ENCODE measurements at places on chromosomes 3 and 15. TPM values are rescaled to one million over a fixed set of nuclear protein-coding genes. Genes with fewer than 3 reads are reported as not detected.
A peak's percentile ranks its signal among the peaks of the same experiment; 100 is the strongest.

GRCh38 chr3:79558943-79559342 lies 208.9 kb downstream of the ROBO1 start:
- no peak overlapping the region for H3K4me3 ChIP-seq
- H3K27ac ChIP-seq = no peak overlapping the region
- no peak for DNase-seq
- H3K27me3 ChIP-seq = no peaks in the 10 kb centered on the region

GOLGA6B gene
- not detected for total RNA-seq

CHRNB4 gene
- total RNA-seq = not detected

GRCh38 chr3:138136201-138136600 lies 4.0 kb upstream of the A4GNT start:
- H3K4me1 ChIP-seq = no peaks in the 10 kb centered on the region
- H3K4me3 ChIP-seq = no peak overlapping the region
- no peaks in the 10 kb centered on the region for H3K27me3 ChIP-seq
- H3K36me3 ChIP-seq = no peaks in the 10 kb centered on the region
- DNase-seq = no peak

- H3K36me3 ChIP-seq = no peaks in the 10 kb centered on the region
- no peaks in the 10 kb centered on the region for H3K27me3 ChIP-seq
- H3K4me3 ChIP-seq = no peak overlapping the region
Measured at GRCh38 chr3:152295806-152296205, 27.1 kb downstream of the MBNL1 start.

MYRIP gene
- total RNA-seq = 1.5 TPM

DNA sequence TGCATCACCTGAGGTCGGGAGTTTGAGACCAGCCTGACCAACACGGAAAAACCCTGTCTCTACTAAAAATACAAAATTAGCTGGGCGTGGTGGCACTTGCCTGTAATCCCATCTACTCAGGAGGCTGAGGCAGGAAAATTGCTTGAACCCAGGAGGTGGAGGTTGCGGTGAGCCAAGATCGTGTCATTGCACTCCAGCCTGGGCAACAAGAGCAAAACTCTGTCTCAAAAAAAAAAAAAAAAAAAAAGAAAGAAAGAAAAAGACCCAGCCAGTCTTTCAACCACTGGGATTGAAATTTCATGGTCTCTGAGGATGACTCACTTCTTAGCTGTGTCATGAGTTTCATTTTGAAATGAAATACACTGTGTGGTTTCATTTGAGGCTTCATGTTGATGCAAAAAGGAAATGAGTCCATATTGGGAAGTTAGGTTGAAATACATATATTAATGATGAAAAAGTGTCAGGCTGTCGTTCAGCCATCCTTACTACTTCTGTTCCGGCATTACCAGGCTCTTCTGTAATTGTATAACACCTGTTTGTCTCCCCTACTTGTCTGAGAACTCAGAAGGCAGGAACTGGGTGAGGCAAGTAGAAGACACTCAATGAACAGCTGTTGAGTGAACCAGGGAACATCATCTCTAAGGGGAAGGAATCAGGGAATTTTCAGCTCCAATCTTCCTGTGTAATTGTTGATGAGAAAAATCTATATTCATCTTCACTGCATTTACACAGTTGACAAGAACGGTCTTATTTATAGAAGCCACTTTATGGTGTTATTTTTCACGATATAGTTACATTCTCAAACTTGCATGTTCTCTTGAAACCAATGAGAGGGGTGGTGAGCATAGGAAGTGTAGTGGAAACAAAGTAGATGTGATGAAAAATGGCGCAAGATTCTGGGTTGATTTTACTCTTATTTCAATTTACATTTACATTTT lies 87.4 kb downstream of the NFKBIZ start:
- H3K27me3 ChIP-seq = no peaks in the 10 kb centered on the region
- no peaks in the 10 kb centered on the region for H3K36me3 ChIP-seq
- H3K4me3 ChIP-seq = no peak overlapping the region
- H3K4me1 ChIP-seq = peaks cover 40% of the 10 kb centered on the region
- no peak for DNase-seq

MYO5C gene
- 3.0 TPM for total RNA-seq

- no peak overlapping the region for H3K4me3 ChIP-seq
- no peak for DNase-seq
- no peaks in the 10 kb centered on the region for H3K36me3 ChIP-seq
- H3K4me1 ChIP-seq = peaks cover 9% of the 10 kb centered on the region
- no peak overlapping the region for H3K27ac ChIP-seq
Measured at GRCh38 chr15:100464256-100464655, 64.5 kb downstream of the CERS3 start.

DNA sequence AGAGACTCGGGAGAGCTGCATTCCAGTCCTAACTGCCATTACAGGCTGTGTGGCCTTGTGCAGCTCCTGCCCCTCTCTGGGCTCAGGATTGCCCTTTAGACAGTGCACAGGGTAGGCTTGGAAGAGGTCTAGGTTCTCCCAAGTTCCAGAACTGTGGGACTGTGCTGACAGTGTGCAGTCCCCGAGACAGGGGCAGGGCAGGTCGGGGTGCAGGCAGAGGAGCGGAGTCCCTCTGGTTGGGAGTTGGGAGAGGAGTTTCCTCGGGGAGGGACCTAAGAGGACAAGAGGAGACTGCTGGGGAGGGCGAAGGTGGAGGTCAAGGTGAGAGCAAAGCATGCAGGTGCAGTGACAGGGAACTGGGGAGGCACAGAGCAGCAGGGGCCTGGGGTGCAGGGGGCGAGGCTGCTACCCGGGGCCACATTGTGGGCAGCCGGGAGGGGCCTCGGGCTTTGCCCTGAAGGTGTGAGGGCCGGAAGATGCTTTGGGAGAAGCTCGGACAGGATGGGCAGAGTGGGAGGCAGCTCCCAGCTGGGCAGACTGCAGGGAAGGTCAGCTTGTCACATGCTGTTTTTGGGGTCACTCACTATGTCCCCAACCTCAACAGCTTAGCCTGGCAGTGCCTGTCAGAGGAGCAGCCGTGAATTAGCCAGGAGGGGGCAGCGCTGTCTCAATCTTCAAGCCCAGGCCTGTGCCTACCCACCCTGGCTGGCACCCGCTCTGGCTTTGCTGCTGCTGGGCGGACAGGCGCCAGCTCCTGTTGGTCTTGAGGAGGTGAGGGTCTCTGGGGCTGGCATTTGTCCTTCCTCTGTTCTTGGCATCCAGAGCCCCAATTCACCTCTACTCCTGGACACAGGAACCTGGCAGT lies 15.4 kb upstream of the CSPG4 start:
- no peaks in the 10 kb centered on the region for H3K27me3 ChIP-seq
- H3K4me3 ChIP-seq = no peak overlapping the region
- H3K4me1 ChIP-seq = peaks cover 4% of the 10 kb centered on the region
- no peak for DNase-seq
- no peaks in the 10 kb centered on the region for H3K36me3 ChIP-seq

DNA sequence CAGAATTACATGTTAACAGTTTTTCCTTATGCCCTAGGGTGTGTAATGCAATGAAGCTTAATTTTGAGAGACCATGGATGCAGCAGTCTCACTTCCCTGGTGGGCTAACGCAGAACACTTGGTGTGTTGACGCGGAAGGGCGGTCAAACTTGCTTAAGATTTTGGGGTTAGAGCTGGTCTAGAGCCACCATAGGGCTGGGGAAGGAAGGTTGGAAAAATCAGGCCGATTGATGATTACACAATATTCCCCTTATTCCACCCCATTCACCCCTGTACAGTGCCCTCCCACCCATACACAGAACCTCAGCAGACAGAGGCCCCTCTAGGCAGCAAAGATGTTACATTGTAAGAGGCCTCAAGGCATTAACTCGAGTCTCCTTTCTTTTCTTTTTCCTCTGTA lies 24.3 kb downstream of the VGLL4 start:
- no peak overlapping the region for H3K27ac ChIP-seq
- H3K27me3 ChIP-seq = no peaks in the 10 kb centered on the region
- H3K4me1 ChIP-seq = peaks cover 48% of the 10 kb centered on the region
- no peaks in the 10 kb centered on the region for H3K36me3 ChIP-seq
- H3K4me3 ChIP-seq = no peak overlapping the region

ST8SIA2 gene
- not detected for total RNA-seq

INAFM2 gene
- total RNA-seq = 63.8 TPM

GRCh38 chr15:64503197-64503596 lies 42.8 kb downstream of the ZNF609 start:
- peaks cover 15% of the 10 kb centered on the region for H3K36me3 ChIP-seq
- no peak for DNase-seq
- H3K4me3 ChIP-seq = no peak overlapping the region
- H3K27me3 ChIP-seq = no peaks in the 10 kb centered on the region
- peaks cover 8% of the 10 kb centered on the region for H3K4me1 ChIP-seq
- no peak overlapping the region for H3K27ac ChIP-seq

- H3K27me3 ChIP-seq = no peaks in the 10 kb centered on the region
- DNase-seq = no peak
- no peak overlapping the region for H3K4me3 ChIP-seq
- H3K36me3 ChIP-seq = peaks cover 22% of the 10 kb centered on the region
- H3K4me1 ChIP-seq = no peaks in the 10 kb centered on the region
Measured at GRCh38 chr15:52148403-52148802, 35.8 kb upstream of the BCL2L10 start.

NDUFB5 gene
- 56.0 TPM for total RNA-seq

DNA sequence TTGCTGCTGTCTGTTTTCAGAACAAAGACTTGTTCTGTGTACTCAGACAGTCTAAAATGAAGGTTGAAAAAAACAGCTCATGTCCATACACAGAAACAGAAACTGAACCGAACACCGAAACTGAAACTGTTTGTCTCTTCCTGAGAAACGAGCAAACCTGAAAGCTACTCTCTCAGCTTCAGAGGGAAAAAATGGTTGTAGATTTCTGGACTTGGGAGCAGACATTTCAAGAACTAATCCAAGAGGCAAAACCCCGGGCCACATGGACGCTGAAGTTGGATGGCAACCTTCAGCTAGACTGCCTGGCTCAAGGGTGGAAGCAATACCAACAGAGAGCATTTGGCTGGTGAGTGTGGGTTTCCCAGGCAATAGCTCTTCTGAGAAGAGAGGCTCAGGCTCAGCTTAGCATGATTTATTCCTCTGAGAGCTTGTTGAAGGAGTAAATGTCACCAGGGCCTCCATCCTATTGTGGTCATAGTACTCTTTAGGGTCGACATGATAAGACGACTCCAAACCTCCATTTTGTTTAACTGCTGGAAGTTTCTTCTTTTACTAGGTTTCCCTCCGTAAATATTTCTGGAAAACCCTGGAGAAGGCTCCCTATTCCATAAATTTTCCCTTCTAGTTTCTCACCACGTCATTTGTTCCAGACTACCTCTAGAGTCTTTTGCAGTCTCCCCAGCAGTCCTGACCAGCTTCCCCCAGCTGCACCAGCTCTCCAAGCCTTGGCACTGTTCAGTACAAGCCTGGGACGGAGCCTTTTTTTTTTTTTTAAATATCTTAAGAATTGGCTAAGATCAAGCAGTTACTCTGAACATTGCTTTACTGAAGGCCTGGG lies at the start of gene RTP4:
TSS of gene RTP4 (plus strand) at position 135 of the 838 bp plus-strand sequence. CDS start at position 192, 57 bp downstream.
- H3K36me3 ChIP-seq = no peaks in the 10 kb centered on the region
- H3K27ac ChIP-seq = peak within 1 kb of the TSS; percentile 72
- peaks cover 15% of the 10 kb centered on the region for H3K4me1 ChIP-seq
- H3K4me3 ChIP-seq = peak within 1 kb of the TSS; percentile 74
- no peaks in the 10 kb centered on the region for H3K27me3 ChIP-seq
- DNase-seq = no peak

- no peak for DNase-seq
- no peak overlapping the region for H3K4me3 ChIP-seq
- no peaks in the 10 kb centered on the region for H3K27me3 ChIP-seq
- peak overlapping the region; percentile 50 for H3K27ac ChIP-seq
- peaks cover 6% of the 10 kb centered on the region for H3K36me3 ChIP-seq
- peaks cover 15% of the 10 kb centered on the region for H3K4me1 ChIP-seq
Measured at GRCh38 chr3:9978710-9979305, 7.8 kb downstream of the EMC3 start.

LTF gene
- total RNA-seq = 0.28 TPM

- H3K4me3 ChIP-seq = peak overlapping the region; percentile 56
- H3K27ac ChIP-seq = no peak overlapping the region
- no peak for DNase-seq
- H3K27me3 ChIP-seq = no peaks in the 10 kb centered on the region
Measured at GRCh38 chr3:53495146-53495519, 722 bp downstream of the CACNA1D start.

- H3K27me3 ChIP-seq = no peaks in the 10 kb centered on the region
- H3K4me3 ChIP-seq = no peak overlapping the region
- no peak overlapping the region for H3K27ac ChIP-seq
- DNase-seq = no peak
- H3K4me1 ChIP-seq = no peaks in the 10 kb centered on the region
- H3K36me3 ChIP-seq = no peaks in the 10 kb centered on the region
Measured at GRCh38 chr15:81625896-81626295, 251.9 kb upstream of the TMC3 start.

GRCh38 chr3:125461896-125462295 lies 58.1 kb downstream of the SNX4 start:
- H3K36me3 ChIP-seq = peaks cover 3% of the 10 kb centered on the region
- H3K27me3 ChIP-seq = no peaks in the 10 kb centered on the region
- no peak overlapping the region for H3K4me3 ChIP-seq
- no peaks in the 10 kb centered on the region for H3K4me1 ChIP-seq
- no peak overlapping the region for H3K27ac ChIP-seq

DNA sequence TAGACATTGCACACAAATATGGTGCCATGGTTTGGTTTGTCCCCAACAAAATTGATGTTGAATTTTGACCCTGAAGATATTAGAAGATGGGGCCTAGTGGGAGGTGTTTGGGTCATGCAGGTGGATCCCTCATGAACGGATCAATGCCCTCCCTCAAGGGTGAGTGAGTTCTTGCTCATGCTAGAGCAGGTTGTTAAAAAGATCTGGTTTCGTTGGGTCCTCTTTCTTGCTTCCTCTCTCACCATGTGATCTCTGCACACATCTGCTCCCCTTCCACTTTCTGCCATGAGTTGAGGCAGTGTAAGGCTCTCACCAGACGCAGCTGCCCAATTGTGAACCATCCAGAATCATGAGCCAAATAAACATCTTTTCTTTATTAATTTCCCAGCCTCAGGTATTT lies 87.8 kb upstream of the MDFIC2 start:
- H3K36me3 ChIP-seq = no peaks in the 10 kb centered on the region
- no peak for DNase-seq
- no peaks in the 10 kb centered on the region for H3K27me3 ChIP-seq
- no peaks in the 10 kb centered on the region for H3K4me1 ChIP-seq
- no peak overlapping the region for H3K27ac ChIP-seq

DNA sequence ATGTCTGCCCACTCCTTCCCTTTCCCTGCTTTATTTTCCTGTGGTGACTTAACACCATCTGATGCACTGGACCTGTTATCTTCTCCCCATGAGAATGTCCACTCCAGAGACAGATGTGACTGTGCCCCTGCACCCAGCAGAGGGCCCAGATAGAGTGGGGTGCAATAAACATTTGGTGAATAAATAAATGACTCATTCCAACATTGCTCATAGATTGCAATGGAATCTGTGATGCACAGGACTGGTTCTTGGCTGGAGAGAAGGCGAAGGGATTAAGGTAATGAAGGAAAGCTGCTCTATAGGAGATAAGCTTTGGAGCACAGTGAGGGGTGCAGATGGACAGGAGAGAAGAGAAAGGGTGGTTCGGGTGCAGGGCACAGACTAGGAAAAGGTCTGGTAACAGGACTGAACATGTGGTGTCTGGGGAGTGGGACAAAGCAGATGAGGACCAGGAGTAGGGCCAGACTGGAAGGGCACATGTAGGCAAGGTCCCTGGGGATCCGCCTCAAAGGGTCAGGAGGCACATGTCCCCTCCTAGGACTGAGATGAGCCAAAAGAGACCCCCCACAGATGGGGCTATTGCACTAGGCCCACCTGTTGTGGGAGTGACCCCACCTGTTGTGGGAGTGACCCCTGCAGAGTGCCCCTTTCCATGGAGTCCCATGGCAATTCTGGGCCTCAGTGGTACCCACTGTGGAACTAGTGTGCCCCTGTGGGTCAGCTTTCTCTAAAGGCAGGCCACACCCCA lies 17.5 kb upstream of the POC1A start:
- DNase-seq = no peak
- H3K4me3 ChIP-seq = no peak overlapping the region
- H3K27ac ChIP-seq = no peak overlapping the region
- H3K36me3 ChIP-seq = no peaks in the 10 kb centered on the region
- H3K4me1 ChIP-seq = no peaks in the 10 kb centered on the region
- H3K27me3 ChIP-seq = no peaks in the 10 kb centered on the region

SCN11A gene
- not detected for total RNA-seq

ZXDC gene
- total RNA-seq = 55.0 TPM

MST1R gene
- 7.7 TPM for total RNA-seq

BUB1B gene
- total RNA-seq = 0.41 TPM

Measured in thoracic aorta (tissue), 2 donors.